ENCODE measurements at places on chromosomes 7 and 10. TPM values are rescaled to one million over a fixed set of nuclear protein-coding genes. Genes with fewer than 3 reads are reported as not detected.
A peak's percentile ranks its signal among the peaks of the same experiment; 100 is the strongest.

- no peak for DNase-seq
Measured at GRCh38 chr10:113585949-113586348, 33.1 kb downstream of the HABP2 start.

DNA sequence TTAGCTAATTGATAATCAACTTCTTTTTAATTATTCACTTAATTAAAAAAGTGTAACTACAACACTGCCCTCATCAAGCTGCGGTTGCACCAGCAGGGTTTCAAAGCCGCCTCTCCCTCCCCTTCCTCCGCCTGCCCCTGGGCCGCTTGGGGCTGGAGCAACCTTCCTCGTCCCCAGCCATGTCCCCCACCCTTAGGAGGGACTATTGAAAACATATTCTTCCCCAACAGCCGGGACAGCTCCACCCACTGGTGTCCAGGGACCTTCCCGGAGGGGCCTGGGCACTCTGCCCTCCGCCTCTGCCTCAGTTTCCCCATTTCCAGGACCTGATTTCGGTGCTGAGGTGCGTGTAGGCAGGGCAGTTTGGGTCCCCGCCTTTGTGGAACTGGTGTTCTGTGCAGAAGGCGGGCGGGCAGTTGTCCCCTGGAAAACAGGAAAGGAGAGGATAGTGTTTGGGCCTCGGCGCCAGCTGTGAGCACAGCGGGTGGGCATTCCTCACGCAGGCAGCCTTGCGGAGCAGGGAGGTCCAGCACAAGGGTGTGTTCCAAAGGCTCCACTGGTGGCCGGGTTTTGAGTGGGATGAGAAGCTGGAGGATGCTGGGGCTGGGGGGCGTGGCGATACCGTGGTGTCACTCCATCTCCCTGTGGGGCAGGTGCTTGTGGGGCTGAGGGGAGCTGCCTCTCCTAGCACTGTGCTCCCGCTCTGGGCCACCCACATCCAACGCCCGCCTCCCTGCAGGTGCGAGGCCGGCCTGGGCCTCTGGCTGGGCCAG is 15.7 kb downstream of the UNCX start:
- no peak for DNase-seq

DNA sequence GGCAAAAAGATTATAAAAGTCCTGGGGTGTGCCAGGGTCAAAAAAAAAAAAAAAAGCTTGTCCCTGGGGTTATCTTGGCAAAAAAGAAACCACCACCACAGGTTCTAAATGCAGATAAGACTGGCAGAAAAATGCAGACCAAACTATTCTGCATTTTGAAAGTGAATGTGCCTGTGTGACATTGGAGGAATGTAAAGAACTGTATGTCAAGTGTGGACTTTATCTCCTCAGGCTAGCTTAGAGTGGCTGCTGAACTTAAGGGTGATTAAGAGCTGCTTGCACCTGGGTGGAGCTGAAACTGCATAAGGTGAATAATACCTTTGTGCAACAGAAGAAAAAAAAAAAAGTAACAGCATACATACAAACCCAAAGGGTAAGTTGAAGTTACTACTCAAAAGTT is 1.3 kb upstream of the NAPEPLD start:
- DNase-seq, result no peak

DNA sequence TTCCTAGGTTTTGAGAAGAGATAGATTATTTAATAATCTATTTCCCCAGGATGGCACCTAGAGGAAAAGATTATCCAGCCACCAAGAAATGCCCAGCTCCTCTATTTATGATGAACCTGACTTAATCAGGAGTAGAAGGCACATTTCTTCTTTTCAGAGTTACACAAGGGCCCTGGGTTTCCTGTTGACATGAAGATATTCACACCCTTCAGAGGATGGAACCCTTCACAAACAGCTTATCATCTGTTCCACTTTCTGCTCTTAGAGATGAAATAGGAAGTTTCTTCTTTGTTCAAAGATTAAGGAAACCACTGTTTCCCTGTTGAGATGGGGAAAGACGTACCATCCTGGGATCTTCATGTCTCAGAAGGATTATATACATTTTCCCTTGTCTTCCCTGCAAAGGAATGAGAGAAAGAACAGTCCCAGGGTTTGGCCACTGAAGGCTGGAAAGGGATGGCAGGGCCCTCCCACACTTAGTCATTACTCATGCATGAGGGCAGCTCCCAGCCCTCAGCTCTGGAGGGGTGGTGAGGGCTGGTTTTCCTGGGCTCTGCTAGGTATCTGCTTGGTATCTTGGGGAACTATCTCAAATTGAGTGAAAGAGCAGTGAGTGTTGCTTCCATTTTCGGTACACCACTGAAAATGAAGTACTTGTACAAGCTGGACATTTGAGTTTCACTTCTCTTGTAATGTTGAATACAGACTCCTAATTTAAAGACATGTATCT is 64.0 kb downstream of the MTPAP start:
- peak; percentile 15 for DNase-seq

GRCh38 chr10:52818019-52818418 is 45.4 kb upstream of the MBL2 start:
- peak; percentile 14 for DNase-seq

DNA sequence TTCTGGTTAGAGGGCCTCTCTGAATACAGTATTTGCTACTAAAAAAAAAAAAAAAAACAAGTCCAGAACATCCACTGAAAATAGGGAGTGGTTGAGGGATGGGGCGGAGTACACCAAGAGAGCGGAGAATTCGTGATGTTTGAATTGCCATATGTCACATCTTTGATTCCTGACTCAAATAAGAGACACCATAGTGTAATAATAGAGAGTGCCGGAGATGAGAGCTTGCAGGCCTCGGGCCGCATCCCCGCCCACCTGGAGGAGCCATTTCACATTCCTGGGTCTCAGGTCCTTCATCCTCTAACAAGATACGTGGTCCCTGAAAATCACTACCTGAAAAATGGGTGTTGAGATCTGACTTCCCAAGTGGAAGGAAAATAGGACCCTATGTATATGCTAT is 46.8 kb downstream of the KIAA1549 start:
- no peak for DNase-seq

DNA sequence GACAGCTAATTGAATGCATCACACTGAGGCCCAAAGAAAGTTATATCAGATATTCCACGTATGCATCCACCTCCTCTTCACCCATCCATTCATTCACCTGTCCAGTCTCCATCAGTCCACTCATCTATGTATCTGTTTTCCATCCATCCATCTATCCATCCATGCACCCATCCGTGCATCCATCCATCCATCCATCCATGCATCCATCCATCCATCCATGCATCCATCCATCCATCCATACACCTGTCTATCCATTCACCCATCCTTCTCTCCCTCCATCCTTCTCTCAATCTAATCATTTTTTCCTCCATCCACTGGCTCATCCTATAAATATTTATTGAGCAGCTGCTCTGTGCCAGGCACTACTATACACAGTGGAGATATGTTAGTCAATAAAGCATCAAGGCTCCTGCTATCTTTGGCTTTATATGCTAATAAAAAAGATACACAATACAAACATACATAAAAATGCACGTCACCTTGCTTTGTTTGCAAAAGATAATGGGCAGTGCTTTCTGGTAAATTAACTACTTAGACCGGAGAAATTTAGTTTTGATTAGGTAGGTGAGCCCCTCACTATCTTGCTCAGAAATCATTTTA is 442.0 kb upstream of the KLF6 start:
- DNase-seq, result no peak

- DNase-seq, result peak; percentile 49
Measured at GRCh38 chr10:75397496-75398199, 3.9 kb downstream of the ZNF503 start.

Gene AP5Z1
- total RNA-seq, result 33.9 TPM

DNA sequence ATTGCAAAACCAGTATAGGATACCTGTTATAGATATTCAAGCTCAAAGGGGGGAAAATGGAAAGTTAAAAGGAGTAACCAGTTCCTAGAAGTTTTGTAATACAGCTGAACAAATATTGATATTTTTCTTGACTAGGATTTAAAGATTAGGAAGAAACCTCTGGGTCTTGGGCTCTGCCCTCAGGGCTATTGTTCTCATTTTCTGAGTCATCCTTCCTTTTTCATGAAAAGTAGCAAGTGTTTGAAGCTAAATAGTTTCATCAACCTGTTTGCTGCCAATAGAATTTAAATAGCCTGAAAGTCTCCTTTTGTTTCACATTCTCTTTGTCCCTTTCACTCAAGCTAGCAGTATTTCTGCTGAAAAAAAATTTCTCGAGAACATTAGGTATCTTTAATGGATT is 1061.1 kb upstream of the GHITM start:
- no peak for DNase-seq

DNA sequence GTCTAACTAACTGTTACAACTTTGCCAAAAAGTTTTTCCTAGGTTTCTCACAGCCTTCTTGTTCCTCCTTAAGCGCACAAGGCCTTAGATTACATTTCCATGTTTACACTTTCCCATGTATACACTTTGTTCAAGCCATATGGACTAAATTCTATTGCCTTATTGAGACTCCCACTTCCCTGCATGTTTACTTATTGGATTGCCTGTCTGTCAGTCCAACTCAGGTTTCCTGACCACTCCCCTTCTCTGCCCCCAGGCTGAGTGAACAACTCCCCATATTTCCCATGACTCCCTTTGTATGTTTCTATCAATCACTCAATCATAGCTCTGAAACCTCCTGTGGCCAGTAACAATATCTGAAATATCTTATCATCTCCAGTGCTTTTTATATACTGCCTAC is 43.0 kb downstream of the SLC25A40 start:
- no peak for DNase-seq

Gene DYNC1I1
- 0.54 TPM for total RNA-seq
